HuH-7 (cell line): ENCODE measurements at places on chromosomes 13 and 19.

DNA sequence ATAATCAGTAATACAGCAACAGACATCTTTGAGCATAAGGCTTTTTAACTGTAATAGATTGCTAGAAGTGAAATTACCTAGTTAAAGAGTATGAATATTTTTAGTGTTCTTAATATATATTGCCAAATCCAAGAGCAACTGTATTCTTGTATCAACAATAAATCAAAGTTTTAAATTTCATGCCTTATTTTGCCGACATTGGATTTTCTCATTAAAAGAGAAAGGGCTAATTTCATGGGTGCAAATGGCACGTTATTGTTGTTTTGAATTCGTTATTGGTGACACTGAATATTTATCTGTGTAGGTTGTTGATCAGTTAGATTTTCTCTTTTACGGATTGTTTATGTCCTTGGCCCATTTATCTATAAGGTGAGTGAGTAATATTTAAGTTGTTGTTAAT is 97.1 kb downstream of the C1QTNF9 start:
- DNase-seq: no peak

GRCh38 chr19:43532571-43532961 is 422 bp upstream of the ZNF575 start:
- DNase-seq: no peak

GRCh38 chr13:33752094-33752493 is 65.9 kb upstream of the RFC3 start:
- no peak for DNase-seq

- peak; percentile 87 for DNase-seq
These were observed at the start of gene CCDC106 for GRCh38 chr19:55647732-55648584. Gene CCDC106 (plus strand): TSS chr19:55648212. CDS start chr19:55649047, 835 bp downstream.

DNA sequence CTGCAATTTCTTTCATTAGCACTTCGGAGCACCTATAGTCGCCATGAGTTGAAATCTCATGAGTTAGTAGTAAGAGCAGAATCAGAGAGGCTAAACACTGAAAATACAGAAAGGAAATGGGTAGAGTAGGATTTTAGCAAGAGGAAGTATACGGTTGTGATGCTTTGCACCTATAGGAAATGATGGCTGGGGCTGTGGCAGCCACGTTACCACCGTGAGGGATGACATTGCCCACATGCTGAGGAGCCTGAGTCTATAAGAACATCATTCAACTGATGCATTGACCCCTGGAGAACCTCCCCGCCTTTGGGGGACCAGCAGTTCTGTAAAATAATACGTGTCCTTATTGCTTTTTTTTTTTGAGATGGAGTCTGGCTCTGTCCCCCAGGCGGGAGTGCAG is 20.4 kb downstream of the FAM187B start:
- DNase-seq: no peak

GRCh38 chr13:95444006-95444730 is 108.4 kb upstream of the CLDN10 start:
- DNase-seq: no peak

- no peak for DNase-seq
These were observed 1.0 kb upstream of the FXYD7 start for GRCh38 chr19:35141837-35142605.

GRCh38 chr13:50649211-50649610 is 194.3 kb downstream of the DLEU7 start:
- no peak for DNase-seq

GRCh38 chr19:38182536-38183210 is 41.3 kb downstream of the DPF1 start:
- no peak for DNase-seq

- no peak for DNase-seq
These were observed 1067.0 kb downstream of the PCDH17 start for GRCh38 chr13:58698531-58698930.

- no peak for DNase-seq
These were observed 10.6 kb downstream of the SLC15A1 start for GRCh38 chr13:98741741-98742435.

DNA sequence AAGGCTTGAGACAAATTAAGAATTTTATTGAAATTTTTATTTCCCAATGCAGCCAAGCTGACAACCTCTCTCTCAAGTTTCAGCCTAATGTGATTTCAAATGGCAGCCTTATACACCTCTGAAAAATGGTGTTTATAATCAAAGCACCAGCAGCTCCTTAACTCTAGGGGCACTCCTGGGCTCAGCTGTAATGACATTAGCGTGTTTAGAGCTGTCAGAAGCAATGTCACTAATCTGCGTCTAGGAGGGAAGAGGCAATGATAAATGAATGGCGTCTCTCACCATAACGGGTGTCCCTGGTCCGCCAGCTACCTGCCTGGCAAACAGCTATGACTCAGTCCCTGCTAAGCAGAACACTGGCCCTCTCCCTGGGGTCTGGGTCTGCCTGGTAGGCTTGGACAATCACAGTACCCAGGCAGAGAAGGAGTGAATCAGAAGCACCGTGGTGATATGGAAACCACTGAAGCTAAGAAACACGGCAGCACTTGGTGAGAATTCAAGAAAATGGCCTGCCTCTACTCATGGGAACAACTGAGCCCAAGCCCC is 131.8 kb upstream of the VSTM2B start:
- DNase-seq: no peak

GRCh38 chr19:45558399-45558878 is 26.2 kb downstream of the OPA3 start:
- peak; percentile 87 for DNase-seq

GRCh38 chr13:100301418-100301817 is 212.5 kb downstream of the PCCA start:
- DNase-seq: no peak

- no peak for DNase-seq
These were observed 636 bp upstream of the ZNF579 start for GRCh38 chr19:55581145-55581822.

DNA sequence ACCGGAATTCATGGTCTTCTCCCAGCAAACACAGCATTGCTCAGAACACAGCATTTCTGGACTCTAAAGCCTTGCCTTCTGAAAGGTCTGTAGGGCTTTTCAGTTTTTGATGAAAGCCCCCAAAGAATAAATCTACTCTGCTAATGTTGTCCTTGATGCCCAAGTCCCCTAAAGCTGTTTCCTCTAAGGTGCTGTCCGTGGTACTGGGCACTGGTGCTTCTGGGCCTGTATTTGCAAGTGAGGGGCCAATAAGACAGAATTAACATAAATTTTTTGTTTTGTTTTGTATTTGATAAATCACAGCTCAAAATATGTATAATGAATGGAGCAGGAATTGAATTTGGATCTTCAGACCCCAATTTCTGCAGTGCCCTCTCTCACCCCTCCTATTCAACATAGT is 12.1 kb upstream of the LGALS13 start:
- DNase-seq: no peak

- DNase-seq: no peak
These were observed 17.3 kb downstream of the SBK2 start for GRCh38 chr19:55519451-55520311.

- no peak for DNase-seq
These were observed 476.8 kb downstream of the DIAPH3 start for GRCh38 chr13:59686798-59687394.

DNA sequence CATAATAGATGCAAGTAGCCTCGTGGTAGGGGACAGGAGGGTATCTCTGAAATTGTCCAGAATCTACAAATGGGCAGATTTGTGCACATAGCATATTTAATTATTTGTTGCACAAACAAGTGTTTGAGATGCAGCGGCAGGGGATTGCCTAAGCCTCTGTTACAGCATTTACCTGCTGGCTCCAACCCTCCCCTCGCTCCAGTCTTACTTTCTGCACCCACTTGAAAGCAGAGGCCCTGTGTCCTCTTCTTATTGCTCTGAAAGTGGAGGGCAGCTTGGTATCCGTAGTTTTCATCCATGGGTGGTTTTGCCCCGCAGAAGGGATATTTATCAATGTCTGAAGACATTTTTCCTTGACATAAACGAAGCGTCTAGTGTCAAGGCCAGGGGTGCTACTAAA is 73.0 kb upstream of the STK24 start:
- no peak for DNase-seq

DNA sequence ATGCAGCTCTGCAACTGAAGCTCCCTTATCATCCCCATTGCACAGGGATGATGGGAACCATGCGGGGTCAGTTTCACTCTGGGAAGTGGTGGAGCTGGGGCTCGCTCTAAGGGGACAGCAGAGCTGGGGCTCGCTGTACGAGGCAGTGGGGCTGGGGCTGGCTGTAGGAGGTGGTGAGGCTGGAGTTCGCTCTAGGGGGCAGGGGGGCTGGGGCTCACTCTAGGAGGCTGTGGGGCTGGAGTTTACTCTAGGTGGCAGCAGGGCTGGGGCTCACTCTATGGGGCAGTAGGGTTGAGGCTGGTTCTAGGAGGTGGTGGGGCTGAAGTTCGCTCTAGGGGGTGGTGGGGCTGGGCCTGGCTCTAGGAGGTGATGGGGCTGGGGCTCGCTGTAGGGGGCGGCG is 99.1 kb downstream of the UQCRFS1 start:
- DNase-seq: no peak

DNA sequence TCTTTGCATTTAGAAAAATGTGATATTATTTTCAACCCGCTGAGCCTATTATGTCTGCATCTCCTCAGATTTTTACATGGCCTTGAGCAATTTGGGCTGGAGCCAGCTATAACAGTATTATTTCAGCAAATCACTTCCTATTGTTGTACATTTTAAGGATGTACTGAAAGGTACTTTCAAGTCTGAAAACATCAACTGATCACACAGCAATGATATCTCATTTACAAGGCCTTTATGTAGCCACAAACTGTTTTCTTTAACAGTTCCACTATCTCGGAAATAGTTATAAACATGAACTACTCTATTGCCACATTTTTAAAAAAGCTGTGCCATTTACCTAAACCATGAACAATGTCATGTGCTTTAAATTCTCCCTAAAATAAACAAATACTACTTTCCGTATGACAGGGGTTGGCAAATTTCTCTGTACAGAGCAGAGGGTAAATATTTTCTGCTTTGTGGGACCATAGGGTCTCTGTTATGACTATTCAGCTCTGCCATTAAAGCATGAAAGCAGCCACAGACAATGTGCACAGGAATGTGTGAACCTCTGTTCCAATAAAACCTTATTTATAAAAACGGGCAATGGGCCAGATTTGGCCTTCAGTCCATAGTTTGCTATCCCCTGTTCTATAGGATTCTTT is 560.4 kb downstream of the GPC6 start:
- DNase-seq: no peak

DNA sequence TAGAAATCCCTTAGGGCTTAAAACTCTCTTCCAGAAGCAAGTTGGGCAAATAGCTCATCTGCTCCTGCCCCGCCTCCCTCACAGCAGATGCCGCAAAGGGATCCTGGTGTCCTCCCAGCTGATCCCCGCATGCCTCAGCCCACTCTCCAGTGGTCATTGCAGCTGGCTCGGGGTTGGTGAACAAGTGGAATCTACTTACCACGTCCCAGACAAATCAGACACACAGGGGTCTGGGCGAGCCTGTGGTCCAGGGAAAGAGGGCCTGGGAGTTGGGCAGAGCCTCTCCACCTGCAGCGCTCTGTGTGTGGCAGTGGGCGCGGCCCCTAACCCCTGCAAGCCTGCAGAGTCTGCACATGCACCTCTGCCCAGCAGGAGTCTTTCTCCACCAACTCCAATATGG is 10.8 kb upstream of the C19orf33 start:
- DNase-seq: no peak

DNA sequence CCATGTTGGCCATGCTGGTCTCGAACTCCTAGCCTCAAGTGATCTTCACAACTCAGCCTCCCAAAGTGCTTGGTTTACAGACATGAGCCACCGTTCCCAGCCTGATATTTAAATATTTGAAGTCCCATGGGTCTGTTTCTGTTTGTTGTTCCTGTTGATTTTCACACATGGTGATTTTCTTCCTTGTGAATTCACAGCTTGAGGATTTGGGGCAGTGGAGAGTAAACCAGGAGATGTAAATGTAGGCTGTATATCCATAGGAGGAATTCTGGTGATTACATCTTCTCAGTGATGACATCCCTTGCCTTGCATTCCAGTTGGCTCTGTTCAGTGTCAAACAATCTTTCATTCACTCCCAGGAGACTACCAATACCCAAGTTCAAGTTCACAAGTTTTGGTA is 471.9 kb downstream of the KCTD12 start:
- no peak for DNase-seq

GRCh38 chr19:38035515-38036495 is 128.8 kb downstream of the SIPA1L3 start:
- DNase-seq: no peak

DNA sequence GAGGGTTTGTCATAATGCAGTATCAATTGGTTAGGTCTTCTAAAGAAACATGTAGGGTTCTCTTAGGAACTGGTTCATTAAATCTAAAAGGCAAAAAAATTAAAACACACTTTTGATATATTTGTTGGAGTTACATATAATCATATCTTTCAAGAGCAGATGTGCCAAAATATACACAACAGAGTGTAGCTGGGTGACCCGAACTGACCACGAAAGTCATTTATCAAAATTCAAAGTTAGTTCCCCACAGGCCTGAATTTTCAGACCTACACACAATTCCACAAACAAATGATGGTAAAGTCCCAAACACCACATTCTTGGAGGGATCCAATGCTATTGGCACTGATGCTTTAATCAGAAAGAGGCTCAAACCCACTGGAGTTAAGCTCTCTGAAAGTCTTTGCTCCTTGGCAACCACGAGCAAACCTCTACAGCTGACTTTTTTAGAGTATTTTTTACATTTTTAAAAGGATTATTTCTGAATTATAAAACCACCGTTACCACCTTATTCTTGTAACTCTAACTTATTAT is 50.9 kb downstream of the IRS2 start:
- DNase-seq: no peak

DNA sequence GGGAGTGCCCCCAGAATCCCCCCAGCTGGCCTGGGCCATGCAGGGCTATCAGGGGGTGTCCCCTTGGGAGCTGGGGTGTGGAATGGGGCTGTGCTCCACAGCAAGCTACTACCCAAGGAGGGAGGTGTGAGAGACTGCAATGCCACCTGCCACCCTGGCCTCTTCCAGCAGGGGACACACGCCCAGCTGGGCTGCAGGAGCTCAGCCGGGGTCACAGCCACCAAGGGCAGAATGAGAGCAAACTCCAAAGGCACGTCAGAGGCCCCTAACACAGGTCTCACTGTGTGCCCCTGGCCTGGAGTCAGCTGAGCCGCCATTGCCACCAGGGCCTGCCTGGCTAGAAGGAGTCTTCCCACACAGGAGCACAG is 55.5 kb downstream of the MLLT1 start:
- no peak for DNase-seq

- DNase-seq: no peak
These were observed 8.3 kb upstream of the OXGR1 start for GRCh38 chr13:97002581-97002980.

DNA sequence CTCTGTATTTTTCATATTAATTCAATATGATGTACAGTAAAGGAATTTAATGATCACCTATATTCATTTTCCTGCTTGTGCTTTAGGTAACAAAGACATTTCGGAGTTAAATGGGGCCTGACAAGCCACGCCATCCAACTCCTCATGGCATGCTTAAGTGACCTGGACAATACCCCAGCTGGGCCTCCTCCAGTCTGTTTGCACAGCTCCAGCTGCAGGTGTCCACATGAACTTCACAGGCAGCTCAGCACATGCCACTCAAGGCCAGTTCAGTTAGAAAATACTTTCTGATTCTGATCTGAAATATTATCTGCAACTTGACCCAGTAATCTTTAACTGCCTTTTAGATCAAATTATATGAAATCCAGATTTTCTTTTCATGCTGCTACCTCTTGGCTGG is 89.6 kb upstream of the SLC15A1 start:
- no peak for DNase-seq
